ENCODE measurements at places on chromosomes 2 and 18. TPM values are rescaled to one million over a fixed set of nuclear protein-coding genes. Genes with fewer than 3 reads are reported as not detected.

Gene UGT1A6
- total RNA-seq: not detected

DNA sequence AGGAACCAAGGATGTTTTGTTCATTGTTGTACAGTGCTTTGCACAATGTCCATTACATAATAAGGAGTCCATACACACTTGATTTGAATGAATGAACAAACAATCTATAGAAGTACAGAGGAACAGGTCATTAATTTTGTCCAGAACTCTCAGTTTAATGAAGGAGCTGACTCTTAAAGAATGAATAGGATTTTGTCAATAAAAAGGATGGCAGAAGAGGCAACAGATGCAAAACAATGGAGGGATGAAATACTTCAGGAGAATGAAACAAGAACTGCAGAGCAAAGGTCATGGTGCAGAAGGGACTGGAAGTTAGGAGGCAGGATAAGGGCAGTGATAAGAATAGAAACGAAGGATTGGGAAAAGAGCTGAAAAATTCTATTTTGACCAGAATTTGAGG, 28.7 kb upstream of the COL5A2 start:
- DNase-seq: no peak

Gene C1GALT1C1L
- total RNA-seq: 2.3 TPM

- DNase-seq: no peak
Measured at GRCh38 chr2:45554073-45554741, 56.9 kb downstream of the SRBD1 start.

Gene NOTO
- total RNA-seq: not detected

GRCh38 chr2:156702541-156702940, 266.4 kb downstream of the GPD2 start:
- no peak for DNase-seq

DNA sequence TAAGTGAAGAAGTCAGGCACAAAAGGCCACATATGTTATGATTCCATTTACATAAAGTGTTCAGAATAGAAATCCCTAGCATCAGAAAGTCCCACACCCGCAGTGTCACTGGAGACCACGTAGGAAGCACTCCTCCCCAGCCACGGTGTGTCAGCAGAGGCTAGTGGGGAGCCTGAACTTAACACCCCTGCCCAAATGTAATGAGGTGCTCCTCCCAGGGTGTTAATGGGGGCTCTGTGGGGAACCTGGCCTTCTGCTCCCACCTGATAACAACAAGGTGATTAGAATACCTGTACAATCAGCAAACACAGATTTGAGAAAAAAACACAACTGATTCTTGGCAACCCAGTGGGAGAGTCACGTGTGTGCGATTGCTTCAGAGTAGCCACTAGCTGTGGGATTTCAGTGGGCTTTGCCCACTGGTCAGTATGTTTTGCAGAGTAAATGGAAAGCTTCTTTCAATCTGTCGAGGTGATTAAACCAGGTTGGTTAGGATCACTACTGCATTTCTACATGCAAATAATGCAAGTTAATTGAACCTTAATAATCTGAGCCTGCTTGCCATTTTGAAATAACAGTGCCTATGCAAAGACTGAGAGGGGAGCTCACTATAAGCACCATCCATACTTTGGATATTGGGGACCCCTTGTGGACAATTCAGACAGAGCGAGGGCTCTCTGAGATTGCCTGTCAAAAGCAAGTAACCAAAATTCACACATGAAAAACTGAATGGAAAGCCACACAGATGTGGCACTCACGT, 20.6 kb upstream of the ATRAID start:
- no peak for DNase-seq

- no peak for DNase-seq
Measured at GRCh38 chr2:125037135-125037653, 1012.1 kb downstream of the CNTNAP5 start.

DNA sequence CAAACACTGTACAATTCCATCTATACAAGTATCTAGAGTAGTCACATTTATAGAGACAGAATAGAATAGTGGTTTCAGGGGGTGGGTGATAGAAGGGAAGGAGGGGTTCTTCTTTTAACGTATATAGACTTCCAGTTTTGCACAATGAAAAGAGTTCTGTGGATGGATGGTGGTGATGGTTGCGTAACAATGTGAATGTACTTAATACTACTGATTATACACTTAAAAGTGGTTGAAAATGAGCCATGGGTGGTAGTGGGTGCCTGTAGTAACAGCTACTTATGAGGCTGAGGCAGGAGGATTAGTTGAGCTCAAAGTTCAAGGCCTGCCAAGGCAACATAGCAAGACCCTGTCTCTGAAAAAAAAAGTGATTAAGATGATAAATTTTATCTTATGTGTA, 85.8 kb downstream of the SETBP1 start:
- DNase-seq: no peak

DNA sequence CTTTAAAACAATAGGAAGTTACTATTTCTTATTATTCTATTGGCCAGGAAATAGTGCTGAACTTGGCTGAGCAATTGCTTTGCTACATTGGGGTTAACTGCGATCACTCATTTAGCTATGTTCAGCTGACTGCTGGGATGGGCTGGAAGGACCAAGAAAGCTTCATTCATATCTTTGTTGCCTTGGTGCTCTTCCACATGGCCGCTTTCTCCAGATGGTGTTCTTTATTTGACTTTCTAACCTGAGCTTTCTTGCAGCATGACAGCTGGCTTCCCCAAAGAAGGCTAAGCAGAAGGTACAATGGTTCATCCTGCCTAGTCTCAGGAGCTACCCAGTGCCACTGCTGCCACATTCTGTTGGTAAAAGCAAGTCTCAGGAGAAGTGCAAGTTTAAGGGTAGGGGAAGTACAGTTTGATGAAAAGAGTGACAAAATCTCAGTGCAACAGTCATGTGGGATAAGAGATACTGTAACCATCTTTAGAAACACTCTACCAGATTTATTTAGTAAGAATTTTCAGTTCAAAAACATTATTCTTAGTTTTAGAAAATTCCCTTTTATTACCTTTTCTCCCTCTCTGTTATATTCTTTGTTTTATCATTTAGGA, 180.6 kb upstream of the RBMS1 start:
- no peak for DNase-seq

DNA sequence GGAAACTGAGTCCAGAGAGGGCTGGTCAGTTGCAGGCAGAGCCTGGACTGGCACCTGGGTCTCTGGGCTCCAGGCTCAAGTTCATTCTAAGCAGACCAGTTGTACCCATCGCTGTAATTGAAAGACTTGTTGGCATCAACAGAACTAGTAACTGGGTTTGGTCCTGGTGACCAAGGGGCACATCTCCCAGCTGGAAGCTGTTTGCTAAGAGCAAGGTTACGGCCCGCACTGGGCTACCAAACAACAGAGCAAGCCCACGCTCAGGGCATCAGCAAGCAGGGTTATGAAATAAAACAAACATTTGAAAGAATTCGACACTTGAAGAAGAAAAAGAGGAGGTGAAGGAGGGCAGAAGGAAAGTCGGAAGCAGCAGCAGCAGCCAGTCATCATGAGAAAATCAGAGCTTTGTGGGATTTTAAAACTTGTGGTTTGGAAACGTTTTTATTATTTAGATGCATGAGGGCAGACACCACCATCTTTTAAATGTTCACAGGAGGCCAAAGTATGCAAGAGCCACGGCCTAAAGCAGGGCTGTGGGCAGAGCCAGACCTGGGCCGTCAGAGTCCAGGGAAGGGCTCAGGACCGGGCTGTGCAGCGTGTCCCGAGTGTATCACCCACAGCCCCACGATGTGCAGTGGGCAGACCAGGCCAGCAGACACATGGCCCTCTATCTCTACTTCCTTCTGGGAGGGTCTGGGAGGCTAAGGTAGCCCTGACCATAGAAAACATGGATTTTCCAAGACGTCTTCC, 220.3 kb downstream of the BCL2 start:
- DNase-seq: no peak

DNA sequence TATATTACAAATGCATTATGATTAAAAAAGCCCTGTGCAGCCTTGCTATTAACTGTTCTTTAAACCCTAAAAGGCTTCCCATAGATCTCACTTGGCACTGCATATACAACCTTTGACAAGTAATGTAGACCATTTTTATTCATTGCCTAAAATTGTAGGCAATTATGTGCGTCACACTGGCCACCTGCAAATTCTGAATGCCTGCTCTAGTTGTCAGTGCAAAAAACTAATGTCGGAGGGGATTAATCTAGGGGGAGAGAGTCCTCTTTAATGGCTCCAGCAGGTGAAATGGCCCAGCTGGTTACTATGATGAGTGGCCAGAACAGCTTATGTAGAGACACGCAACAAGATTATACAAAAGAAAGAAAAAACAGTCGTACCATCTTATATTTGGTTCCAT, 123.2 kb downstream of the OLA1 start:
- no peak for DNase-seq

GRCh38 chr18:22434973-22435608, 17.4 kb upstream of the CTAGE1 start:
- DNase-seq: no peak

DNA sequence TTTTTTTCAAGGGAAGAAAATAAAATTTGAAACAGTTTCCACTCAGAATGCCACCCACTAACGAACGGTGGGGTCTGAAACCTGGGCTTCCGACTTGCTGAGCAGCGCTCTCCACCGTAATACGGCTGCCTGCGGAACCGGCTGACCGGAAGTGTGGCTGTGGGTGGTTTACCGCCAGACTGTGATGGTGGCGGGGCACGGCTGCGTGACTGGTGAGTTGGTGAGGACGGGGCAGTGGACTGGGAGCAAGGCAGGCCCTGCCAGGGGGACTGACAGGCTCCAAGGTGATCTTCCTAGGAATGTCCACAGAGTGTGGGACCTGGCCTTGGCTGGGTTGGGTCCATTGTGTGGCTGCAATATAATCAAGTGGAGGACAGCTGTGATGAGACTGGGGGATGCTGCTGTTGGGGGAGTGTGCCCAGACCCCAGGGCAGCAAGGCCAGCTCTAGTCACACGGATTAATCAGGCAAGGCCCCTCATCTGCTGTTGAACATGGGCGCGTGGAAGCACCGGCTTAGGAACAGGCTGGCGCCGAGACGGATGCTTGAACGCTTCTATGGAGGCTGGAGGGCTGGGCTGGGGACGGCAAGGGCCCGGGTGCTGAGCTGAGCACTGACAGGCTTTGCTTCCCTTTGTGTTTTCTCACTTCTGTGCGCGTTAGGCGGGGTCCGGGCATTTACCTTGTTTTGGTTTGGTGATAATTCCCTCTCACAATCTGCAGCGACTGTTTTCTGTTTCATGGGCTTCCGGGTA, 357.7 kb upstream of the SPRED2 start:
- DNase-seq: no peak

DNA sequence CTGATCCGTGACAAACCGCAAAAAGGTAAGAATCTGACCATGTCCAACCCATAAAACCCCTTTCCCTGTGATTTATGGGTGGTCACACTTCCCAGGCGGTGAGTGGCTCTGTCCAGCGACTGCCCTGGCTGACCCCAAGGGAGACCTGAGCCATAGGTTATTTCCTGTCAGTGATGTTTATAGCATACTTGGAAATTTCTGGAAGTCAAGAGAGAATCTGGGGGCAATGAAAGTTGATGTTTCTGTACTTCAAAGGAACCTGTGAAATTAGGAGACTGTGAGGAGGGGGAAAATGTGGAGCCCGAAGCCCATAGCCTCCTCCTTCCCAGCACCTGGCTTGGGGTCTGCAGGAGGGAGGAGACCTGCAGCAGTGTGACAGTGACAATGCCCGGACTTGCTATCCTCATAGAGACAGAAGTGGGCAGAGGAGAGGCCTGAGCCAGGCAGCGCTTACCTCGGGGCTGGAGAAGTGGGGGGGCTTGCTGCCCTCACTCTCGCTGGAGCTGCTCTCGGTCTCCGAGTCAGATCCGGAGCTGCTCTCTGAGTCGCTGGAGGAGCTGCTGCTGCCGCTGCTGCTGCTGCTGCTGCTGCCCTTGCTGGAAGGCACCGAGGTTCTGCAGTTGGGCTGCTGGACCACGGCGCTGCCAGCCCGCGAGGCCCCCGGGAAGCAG, 111.3 kb upstream of the REV1 start:
- no peak for DNase-seq

DNA sequence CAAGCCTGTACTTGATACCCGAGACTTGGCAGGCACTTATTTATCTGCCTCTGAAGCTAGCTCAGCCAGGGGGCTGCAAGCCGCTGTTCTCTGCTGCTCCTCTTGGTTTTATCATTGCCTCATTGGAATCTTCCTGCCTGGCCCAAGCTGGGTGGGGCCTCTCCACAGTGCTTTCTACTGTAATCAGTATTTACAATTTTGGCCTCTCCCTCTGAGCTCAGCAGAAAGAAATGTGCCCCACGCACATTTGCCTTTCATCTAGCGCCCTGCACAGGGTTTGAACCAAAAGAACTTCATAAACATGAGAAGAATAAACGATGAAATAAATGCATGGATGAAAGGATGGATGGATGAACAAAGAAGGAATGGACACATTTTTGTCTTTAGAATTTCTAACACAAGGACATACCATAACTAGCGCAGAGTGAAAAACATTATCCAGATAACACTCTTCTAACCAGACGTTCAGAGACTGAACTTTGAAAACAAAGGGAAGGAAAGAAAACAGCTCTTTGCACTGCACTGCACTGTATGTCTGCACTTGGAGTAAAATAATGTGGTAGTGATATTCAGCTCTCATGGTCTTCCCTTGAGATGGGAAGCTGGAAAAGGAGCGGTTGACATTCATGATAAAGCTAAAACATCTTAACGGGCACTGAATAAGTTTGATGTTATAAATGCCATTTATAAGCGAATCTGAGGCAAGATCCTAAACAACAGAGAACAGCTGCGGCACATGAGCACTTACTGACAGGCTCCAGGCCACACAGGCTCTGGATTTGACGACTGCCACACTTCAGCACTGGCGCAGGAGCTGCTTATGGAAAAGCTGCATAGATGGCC, 86.8 kb upstream of the SP3 start:
- peak; percentile 78 for DNase-seq

Gene GCG
- total RNA-seq: not detected

DNA sequence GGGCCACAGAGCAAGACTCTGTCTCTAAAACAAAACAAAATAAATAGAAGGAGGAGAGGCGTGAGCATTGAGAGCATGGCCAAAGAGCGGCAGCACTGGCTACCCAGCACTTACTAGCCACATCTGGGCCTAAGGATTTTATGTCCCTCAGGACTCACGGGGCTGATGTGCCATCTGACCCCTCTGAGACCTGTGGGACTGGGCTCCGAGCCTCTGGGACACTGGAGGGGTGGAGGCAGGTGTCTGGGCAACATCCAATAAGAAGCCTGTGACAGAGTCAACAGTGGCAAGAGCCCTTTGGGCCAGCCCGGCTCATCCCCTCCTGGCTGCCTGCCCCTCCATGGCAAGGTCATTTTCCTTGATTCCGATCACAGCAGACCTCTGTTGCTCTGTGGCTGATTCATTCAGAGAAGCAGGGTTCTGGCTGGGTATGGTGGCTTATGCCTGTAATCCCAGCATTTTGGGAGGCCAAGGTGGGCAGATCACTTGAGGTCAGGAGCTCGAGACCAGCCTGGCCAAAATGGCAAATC, 60.7 kb downstream of the RRM2 start:
- no peak for DNase-seq

- no peak for DNase-seq
Measured at GRCh38 chr18:31526374-31526773, 28.4 kb downstream of the DSG2 start.

Gene SERPINB11
- total RNA-seq: not detected
